ENCODE measurements at places on chromosomes 5 and 9.

DNA sequence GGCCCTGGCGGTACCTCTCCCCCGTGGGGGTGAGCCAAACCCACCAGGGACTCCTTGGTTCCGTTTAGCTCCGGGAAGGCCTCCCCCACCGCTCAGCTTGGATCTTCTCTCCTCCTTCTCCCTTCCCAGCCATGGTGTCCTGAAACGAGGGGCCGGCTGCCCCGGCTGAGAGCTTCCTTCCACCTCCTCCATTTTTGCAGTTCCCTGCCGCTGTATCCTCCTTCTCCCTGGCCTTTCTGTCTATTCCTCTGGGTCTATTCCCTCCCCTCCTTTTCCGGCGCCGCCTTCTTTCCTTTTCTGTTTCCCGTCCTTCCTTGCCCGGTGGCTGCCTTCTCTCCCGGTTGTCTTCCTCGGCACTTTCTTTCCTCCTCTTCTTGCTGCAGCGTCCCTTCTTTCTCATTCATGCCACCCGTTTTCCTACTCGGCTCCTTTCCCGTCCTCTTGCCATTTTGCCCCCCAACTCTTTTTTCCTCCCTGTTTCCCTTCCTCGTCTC, 110.4 kb downstream of the LIFR start:
- DNase-seq: no peak

GRCh38 chr5:174165406-174165805, 119.9 kb downstream of the NSG2 start:
- no peak for DNase-seq

- no peak for DNase-seq
Observed at GRCh38 chr9:74173284-74173683, 323.9 kb upstream of the RORB start.

DNA sequence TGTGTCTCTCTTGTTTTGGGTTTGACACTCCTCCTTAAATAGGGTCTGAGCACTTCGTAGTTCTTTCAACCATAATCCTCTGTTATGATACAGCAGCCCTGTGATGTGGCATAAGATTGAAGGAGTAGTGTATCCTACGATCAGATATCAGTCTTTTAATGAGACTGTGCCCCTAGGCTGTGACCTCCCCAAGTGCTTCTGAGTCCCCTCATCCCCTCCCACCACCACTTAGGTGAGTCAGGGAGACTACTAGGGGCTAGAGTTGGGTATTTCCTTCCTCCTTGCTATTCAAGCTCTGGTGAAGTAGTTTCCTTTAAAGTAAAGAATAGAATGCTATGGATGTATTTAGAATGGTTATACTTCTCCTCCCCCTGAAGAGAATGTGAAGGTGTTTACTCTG, 637.2 kb upstream of the GRAMD2B start:
- DNase-seq: no peak

- DNase-seq: no peak
Observed at GRCh38 chr5:162174358-162174974, 106.9 kb downstream of the GABRG2 start.

DNA sequence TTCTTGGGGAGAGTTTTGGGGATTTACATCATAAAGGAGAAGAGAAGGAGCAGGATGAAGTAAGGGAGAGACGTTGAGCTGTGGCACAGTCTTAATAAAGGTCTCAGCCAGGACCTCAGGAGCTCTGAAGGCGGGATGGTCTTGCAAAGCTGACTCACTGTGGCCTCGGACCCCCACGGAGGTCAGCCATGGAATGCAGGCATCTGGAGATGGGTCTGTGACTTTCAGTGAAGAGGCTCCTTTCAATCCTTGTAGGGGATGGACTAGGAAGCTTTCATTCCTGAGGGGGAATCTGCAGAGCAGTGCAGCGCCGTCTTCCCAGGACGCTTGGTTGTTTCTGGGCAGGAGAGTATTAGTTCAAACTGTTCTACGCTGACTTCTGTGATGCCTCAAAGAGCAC, 65.7 kb upstream of the BASP1 start:
- DNase-seq: no peak

DNA sequence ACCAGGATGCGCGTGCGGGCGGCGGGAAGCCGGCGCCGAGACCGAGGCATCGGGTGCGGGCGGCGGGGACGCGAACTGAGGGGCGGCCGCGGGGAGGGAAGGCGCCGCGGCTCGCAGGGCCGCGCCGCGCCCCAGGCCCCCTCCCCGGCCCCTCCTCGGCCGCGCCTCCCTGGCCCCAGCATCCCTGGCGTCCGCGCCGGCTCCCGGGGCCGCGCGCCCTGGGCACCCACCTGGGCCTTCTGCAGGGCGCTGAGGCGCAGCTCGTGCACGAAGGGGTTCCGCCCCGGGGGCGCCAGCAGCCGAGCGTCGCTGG, 324 bp downstream of the LPCAT1 start:
- DNase-seq: no peak

DNA sequence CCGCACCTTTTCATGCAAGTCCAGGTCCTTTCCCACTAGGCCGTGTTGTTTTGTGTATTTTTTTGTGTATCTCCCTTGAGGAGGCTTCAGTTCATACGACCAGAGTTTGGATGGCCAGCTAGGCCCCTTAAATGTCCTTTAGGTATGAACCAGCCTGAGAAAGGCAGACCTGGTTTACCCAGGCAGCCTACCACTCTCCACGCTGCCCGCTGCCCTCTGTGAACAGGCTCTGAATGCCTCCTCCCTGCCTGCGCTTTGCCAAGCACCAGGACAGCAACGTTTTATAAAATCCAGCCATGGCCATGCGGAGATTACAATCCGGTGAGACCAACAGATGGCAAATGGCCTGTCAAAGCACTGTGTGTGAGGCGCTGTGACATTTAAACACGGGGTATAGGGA, 626 bp upstream of the CLTB start:
- DNase-seq: no peak

- no peak for DNase-seq
Observed at GRCh38 chr5:10482791-10483530, 41.3 kb downstream of the ROPN1L start.

- no peak for DNase-seq
Observed at GRCh38 chr9:81626511-81626910, 62.8 kb downstream of the TLE1 start.

GRCh38 chr5:95374061-95374460, 17.1 kb upstream of the FAM81B start:
- DNase-seq: peak; percentile 31

DNA sequence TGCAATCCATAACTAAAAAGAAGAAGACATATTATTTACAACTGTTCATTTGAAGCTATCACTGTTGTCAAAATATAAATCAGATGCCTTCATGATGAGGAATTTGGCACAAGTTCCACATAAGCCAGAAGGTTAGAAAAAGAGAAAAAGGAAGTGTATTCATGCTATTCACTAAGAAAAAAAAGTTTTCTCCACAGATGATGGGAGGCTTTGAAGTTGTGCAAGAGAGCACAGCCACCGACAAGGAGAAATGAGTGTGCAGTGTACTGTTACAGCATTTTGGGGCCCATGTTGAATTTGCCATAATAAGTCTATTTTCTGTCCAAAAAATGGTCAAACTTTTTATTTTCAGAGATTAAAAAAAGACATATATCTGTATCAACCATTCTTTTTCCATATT, 32.9 kb upstream of the IFNK start:
- DNase-seq: no peak

DNA sequence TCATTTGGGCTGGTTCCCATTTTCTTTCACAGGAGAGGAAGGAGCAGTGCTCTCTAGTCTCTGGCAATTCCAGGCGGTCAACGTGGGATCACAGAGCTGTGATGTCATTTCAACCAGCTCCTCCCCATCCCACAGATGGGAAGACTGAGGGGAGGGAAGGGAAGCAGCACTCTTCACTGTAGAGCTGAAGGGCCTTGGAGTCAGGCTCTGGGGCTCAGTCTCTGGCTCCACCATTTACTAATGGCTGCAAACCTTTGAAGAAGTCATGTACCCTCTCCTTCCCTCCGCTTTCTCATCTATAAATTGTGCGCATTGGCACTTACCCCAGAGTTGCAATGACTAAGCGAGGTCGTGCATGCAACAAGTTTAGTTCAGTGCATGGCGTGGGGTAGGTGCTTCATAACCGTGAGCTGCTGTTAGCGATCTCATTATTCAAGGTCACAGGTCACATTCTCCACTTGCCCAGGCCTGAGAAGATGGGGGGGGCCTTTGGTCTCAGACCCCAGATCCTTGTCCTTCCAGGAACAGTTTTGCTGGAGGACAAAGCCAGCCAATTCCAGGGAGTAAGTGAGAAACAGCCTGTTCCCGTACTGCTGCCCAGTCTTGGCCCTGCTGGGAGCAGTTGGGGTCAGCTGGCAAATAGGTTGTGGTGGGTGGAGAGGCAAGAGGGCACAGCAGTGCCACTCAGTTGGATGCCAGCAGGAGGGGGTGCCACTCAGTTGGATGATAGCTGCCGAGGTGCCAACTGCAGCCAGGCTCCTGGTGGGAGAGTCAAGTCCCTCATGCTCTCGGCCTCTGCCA, 136.7 kb downstream of the RGS3 start:
- no peak for DNase-seq
